Right lung (tissue), 10 donors: ENCODE measurements at places on chromosomes 12 and 14.

GRCh38 chr12:77494296-77494695 is 336.4 kb upstream of the NAV3 start:
- DNase-seq: no peak

- DNase-seq: no peak
Observed at GRCh38 chr14:73272393-73272792, 35.1 kb downstream of the PAPLN start.

DNA sequence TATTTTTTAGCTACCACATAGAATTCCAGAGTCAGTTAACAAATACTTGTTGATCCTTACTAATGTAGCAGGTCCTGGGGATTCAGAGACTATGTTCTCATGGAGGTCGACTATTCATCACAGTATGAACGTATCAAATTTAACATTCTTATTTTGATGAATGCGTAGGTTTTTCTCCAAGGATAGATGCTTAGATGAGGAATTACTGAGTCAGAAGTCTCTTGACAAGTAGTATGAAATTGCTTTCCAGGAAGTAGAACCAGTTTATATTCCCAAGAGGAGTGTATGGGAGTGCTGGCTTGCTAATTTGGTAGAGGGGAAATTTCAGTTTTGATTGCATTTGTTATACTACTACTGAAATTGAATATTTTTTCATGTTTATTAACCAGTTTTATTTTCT is 42.8 kb upstream of the CRADD start:
- DNase-seq: no peak

DNA sequence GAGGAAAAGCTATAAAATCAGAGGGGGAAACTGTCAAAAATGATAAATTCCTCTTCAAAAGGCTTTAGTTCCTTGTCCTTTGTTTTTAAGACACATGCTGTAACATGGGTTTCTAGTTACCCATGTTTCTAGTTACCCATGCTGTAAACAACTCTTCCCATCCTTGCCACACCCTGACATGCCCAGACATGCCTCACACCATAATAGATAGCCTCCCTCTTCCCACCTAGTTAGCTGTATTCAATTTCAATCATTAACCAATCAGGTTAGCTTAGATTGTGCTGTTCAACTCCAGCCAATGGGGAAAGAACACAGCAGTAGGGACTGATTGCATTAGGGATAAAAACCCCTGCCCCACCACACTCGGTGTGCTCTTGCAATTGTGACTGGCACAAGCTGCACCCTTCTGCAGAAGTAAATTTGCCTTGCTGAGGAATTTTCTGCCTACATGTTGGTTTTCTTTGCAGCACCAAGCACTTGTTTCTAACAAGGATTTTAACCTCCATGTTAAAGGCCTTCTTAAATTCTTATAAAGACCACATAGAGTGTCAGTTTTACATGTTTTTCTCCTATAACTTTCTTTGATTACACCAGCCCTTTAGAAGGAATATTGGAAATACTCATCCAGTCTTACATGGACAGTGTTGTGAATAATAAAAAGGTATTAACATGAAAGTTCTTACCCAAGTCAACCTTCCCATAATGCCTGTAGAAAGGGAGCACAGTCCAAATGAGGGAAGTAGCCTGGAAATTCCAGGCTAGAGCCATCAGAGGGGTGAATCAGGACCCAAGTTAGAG is 32.5 kb upstream of the LALBA start:
- DNase-seq: no peak
